Activated CD4-positive, alpha-beta memory T cell treated with anti-CD3 and anti-CD28 coated beads for 36 hours (primary cell): ENCODE measurements at places on chromosomes 5 and 9. TPM values are rescaled to one million over a fixed set of nuclear protein-coding genes. Genes with fewer than 3 reads are reported as not detected.

The SMIM33 gene
- total RNA-seq: 1.5 TPM

The TMC1 gene
- not detected for total RNA-seq

The CENPH gene
- total RNA-seq: 82.0 TPM

The SPATA6L gene
- 0.48 TPM for total RNA-seq

The PAEP gene
- not detected for total RNA-seq

The DPP7 gene
- 195 TPM for total RNA-seq

The ORM2 gene
- not detected for total RNA-seq

The CYLC2 gene
- not detected for total RNA-seq

The PCDHB2 gene
- 0.17 TPM for total RNA-seq

The LURAP1L gene
- total RNA-seq: not detected

The TRIM7 gene
- 3.5 TPM for total RNA-seq

GRCh38 chr9:113398796-113399195, 2.3 kb downstream of the ALAD start:
- no peak overlapping the region for H3K27ac ChIP-seq
- no peaks in the 10 kb centered on the region for H3K36me3 ChIP-seq
- H3K4me3 ChIP-seq: no peak overlapping the region
- no peak for DNase-seq
- H3K27me3 ChIP-seq: no peaks in the 10 kb centered on the region
- peaks cover 19% of the 10 kb centered on the region for H3K4me1 ChIP-seq

DNA sequence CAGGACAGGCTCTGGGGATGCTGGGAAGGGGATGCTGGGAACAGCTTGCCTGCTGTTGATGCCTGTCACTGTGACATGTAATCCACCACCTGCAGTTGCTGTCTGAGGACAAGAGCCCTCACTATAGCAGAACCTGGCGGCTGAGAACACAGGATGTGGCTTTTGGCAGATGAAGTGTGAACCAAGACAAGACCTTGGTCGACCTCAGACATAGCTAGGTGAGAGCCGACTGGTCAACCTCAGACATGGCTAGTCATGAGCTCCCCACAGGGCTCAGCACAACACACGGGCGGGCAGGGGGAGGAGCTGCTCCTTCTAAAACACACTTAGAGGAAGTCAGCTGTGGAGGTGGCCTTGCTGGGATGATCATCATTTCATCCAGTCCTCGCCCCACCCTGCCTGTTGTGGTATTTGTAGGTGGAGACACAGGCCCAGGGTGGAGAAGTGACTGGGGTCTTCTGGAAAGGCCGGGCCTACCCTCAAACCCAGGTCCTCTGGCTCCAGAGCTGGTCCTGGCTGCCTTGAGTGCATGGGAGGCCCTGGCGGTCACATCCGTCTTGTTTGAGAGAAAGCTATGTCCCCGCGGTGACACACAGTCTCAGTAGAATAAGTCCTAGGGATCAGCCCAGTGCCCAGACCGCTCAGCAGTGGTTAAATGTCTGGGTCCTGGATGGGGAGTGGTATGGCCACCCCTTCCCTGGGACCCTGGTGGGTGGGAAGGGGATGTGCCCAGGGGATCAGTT, 6.1 kb downstream of the SUSD3 start:
- peaks cover 89% of the 10 kb centered on the region for H3K4me1 ChIP-seq
- H3K27ac ChIP-seq: peak overlapping the region; percentile 99
- H3K36me3 ChIP-seq: peaks cover 45% of the 10 kb centered on the region
- H3K4me3 ChIP-seq: peak overlapping the region; percentile 87

GRCh38 chr5:14748180-14748900, 83.8 kb downstream of the OTULIN start:
- H3K27ac ChIP-seq: no peak overlapping the region
- H3K4me1 ChIP-seq: no peaks in the 10 kb centered on the region
- H3K36me3 ChIP-seq: peaks cover 43% of the 10 kb centered on the region
- DNase-seq: no peak

- no peaks in the 10 kb centered on the region for H3K4me1 ChIP-seq
- no peak overlapping the region for H3K4me3 ChIP-seq
- H3K27me3 ChIP-seq: peaks cover 5% of the 10 kb centered on the region
Observed at GRCh38 chr9:27209034-27209433, 87.9 kb downstream of the EQTN start.

GRCh38 chr9:1154739-1155138, 104.6 kb downstream of the DMRT2 start:
- H3K4me1 ChIP-seq: no peaks in the 10 kb centered on the region
- no peaks in the 10 kb centered on the region for H3K36me3 ChIP-seq
- H3K4me3 ChIP-seq: no peak overlapping the region
- H3K27me3 ChIP-seq: no peaks in the 10 kb centered on the region

GRCh38 chr5:81297531-81297930, 3.9 kb upstream of the ZCCHC9 start:
- H3K27me3 ChIP-seq: no peaks in the 10 kb centered on the region
- peaks cover 18% of the 10 kb centered on the region for H3K36me3 ChIP-seq

DNA sequence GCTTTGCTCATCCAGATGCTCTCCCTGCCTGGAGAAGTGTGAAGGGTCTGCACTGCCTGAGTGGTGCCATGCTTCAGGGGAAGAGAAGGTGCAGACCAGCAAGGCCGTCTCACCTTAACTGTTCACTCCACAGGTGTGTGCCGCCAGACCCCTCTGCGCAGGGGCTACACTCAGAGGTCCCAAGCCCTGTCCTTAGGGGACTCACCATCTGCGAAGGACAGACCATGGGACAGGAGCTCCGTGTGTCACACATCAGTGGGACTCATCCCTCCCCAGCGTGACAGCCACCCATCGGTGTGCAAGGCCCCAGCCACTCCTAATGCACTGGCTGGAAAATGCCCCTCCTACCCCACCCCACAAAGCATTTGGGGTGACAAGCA, 142.9 kb downstream of the OLFM1 start:
- H3K27ac ChIP-seq: no peak overlapping the region
- DNase-seq: no peak
- H3K4me1 ChIP-seq: no peaks in the 10 kb centered on the region
- peaks cover 14% of the 10 kb centered on the region for H3K27me3 ChIP-seq

DNA sequence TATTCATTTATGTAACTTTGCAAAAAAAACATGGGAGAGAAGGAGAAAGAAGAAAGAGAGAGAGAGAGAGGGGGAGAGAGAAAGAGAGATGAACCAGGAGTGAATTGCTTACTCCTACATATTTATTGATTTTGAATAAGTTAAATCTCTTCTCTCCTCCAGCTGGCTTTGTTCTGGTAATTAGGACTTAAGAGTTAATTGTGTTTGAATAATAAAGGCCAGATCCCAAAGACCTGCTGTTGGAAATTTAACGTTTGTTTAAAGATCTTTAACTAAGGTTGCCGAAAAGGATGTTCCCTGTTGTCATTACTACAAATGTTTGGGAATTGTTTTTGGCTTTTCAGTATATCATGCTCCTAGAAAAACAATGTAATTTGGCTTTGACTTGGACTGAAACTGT, 473.0 kb downstream of the TUSC1 start:
- H3K4me1 ChIP-seq: no peaks in the 10 kb centered on the region
- H3K36me3 ChIP-seq: no peaks in the 10 kb centered on the region

GRCh38 chr5:99089822-99090549, 161.2 kb upstream of the CHD1 start:
- DNase-seq: no peak
- peaks cover 5% of the 10 kb centered on the region for H3K27me3 ChIP-seq
- H3K27ac ChIP-seq: no peak overlapping the region
- H3K36me3 ChIP-seq: no peaks in the 10 kb centered on the region
- H3K4me3 ChIP-seq: no peak overlapping the region

DNA sequence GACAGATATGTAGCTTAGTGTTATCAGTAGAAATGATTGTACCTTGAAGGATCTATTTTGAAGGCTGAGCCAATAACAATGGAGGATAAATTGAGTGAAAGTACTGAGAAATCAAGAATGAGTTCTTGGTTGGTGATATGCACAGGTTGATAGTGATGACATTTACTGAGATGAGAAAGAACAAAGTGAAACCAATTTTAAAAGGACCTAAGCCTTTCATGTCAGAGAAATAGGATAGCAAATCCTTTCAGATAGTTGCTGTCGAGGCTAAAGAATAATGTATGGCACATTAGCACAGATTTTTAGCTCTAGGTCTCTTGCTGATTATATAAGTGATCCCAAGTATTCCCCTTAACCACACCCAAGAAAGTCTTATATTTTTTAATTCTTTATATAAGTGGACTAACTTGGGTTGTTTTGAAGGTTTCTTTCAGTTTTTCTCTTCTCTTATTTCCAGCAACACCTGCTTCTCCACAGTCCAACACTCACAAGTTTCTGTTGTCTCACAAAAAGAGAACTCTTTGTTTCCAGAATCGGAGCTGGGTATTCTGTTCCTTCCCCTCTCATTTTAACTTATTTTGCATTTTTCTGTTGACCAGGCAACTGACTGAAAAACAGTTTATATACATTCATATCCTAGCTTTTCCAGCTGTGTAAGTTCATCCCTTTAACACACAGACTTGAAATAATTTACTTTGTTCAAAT, 286.9 kb upstream of the ATP10B start:
- no peak for DNase-seq
- H3K4me1 ChIP-seq: no peaks in the 10 kb centered on the region
- no peaks in the 10 kb centered on the region for H3K36me3 ChIP-seq
- no peaks in the 10 kb centered on the region for H3K27me3 ChIP-seq
- H3K27ac ChIP-seq: no peak overlapping the region

DNA sequence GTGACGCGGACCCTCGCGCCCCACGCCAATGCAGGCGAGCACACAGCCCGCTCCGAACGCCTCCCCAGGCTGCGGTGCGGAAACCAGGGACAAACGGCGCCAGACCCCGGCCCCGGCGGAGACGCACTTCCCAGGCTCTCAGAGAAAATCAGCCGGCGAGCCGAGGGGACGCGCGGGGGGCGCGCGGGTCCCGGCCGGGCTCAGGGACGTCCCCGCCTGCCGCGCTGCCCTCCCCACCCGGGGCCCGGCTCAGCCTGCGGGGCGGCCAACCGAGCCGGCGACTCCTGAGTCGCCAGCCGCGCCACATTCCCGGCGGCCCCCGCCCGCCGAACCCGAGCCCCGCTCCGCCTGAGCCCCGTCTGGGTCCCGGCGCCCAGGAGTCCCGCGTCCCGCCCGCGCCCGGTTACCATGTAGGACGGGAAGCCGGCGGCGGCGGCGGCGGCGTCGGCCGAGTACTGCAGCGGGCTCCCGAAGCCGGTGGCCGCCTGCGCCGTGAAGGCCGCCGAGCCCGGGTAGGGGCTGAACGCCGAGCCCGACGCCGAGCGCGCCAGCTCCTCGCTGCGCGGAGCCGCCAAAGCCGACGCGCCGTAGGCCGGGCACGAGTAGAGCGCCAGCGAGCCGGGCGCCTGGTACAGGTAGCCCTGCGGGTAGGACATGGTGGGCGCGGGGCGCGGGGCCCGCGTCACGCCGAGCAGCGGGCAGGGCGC, 566 bp downstream of the IRX2 start:
- peaks cover 9% of the 10 kb centered on the region for H3K36me3 ChIP-seq
- H3K4me1 ChIP-seq: peaks cover 5% of the 10 kb centered on the region
- no peak overlapping the region for H3K4me3 ChIP-seq
- no peak overlapping the region for H3K27ac ChIP-seq

DNA sequence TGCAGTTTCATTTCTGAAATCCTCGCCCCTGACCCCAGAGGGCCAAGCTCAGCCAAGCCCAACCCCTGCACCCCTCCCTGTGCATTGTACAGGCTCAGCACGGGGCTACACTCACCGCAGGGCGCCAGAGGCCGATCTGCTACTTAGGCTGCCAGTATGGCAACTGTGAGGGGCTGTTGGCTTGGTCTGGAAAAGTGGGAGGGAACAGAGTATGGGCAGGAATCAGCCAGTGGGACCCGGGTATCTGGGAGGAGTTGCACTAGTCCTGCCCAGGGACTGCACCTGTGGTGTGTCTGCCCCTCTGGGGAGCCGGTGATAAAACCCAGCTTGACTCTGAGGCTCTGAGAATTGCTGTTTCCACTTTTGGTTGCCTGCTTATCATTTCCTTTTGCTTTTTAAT, 167.4 kb upstream of the KIF2A start:
- H3K27ac ChIP-seq: no peak overlapping the region
- H3K4me1 ChIP-seq: no peaks in the 10 kb centered on the region
- H3K36me3 ChIP-seq: no peaks in the 10 kb centered on the region

DNA sequence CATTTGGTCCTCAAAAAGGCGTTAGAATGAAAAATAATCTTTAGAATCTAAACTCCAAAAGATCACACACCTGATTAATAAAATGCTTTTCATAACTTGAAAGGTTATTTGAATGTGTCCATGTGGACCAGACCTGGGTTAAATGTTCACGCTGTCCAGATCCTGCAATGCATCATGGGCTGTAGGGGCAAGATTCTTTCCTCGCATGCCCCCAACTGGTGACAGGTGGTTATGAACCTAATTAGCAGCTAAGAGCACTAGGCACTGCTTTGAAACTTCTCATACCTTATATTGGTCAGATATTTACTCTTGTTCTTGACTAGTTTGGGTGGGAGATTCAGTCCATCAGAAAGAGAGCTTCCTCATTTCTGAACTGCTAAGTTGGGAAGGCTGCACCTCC, 19.3 kb upstream of the PIP5K1B start:
- no peak overlapping the region for H3K27ac ChIP-seq
- H3K4me1 ChIP-seq: peaks cover 2% of the 10 kb centered on the region
- H3K4me3 ChIP-seq: no peak overlapping the region
- H3K27me3 ChIP-seq: peaks cover 26% of the 10 kb centered on the region
- no peaks in the 10 kb centered on the region for H3K36me3 ChIP-seq
- peak; percentile 42 for DNase-seq

DNA sequence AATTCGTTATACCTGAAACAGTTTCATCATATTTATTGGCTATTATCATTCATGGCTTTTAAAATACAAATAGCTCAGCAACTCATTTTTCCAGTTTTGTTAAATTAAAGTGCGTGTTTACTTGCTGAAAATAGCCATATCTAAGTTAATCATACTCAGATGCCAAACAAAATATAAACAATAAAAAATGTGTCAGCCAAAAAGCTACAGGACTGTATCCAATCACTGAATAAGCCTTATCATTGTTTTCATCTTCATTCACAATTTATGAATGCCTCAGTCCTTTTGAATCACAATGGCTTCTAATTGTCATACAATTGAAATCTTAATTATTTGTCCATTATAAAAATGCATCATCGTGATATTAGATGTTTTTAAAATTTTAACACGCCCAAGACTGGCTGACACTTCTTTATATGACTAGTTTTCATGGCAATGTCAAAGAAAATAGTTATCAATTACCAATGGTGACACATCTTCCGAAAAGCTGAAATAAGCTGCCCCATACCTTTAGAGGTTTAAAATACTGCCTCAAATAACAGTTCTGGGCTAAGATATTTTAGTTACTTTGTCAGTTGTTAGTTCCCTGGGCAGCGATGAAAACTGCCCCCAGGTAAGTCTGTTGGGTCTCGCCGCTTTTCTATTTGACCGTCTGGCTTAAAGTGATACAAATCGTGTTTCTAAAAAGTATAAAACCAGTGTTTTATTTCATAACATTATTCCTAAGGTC, 1.8 kb downstream of the NFIB start:
- H3K36me3 ChIP-seq: peaks cover 7% of the 10 kb centered on the region
- peaks cover 60% of the 10 kb centered on the region for H3K27me3 ChIP-seq
- H3K27ac ChIP-seq: no peak overlapping the region
- peaks cover 20% of the 10 kb centered on the region for H3K4me1 ChIP-seq

- no peak overlapping the region for H3K27ac ChIP-seq
- no peaks in the 10 kb centered on the region for H3K27me3 ChIP-seq
- DNase-seq: no peak
- no peaks in the 10 kb centered on the region for H3K36me3 ChIP-seq
- H3K4me3 ChIP-seq: no peak overlapping the region
Observed at GRCh38 chr5:14180437-14180836, 37.3 kb downstream of the TRIO start.

- peaks cover 2% of the 10 kb centered on the region for H3K4me1 ChIP-seq
- H3K27me3 ChIP-seq: no peaks in the 10 kb centered on the region
- H3K27ac ChIP-seq: no peak overlapping the region
- H3K36me3 ChIP-seq: no peaks in the 10 kb centered on the region
Observed at GRCh38 chr5:149161026-149161687, 19.9 kb downstream of the ABLIM3 start.
